ENCODE measurements at places on chromosomes 12 and 14. TPM values are rescaled to one million over a fixed set of nuclear protein-coding genes. Genes with fewer than 3 reads are reported as not detected.

DNA sequence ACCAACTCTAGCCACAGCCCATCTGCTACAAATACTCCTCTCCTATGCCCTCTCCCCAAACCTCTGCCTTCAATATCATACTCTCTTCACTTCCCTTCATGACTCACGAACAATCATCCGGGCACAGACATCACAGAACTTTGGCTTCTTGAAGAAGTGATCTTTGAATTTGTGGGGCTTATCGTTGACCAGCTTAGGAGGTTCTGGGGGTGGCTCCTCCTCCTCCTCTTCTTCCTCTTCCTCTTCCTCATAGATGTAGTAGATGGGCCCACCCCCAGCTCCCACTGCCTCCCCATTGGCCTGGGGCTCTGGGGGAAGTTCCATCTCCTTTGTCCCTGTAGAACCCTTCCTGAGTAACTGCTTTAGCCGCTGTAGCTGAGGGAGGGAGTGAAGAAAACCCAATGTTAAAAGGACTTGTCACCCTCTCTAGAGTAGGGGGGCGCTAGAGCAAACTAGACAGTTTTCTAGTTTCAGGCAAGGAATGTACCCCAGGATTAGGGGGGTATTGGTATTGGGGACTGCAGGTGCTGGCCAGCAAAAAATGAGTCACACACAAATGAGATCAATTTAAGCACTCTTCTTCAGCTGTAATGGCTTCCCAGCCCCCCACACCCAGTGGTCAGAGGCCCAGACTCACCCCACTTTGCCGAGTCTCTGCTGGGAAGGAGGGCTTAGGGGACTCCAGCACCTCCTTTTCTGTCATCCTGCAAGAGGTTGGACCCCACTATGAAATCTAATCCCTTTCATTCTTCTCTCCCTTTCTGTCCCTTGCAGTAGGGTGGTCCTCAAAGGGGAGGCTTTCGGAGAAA is 1.8 kb downstream of the STAC3 start:
- no peak for DNase-seq

DNA sequence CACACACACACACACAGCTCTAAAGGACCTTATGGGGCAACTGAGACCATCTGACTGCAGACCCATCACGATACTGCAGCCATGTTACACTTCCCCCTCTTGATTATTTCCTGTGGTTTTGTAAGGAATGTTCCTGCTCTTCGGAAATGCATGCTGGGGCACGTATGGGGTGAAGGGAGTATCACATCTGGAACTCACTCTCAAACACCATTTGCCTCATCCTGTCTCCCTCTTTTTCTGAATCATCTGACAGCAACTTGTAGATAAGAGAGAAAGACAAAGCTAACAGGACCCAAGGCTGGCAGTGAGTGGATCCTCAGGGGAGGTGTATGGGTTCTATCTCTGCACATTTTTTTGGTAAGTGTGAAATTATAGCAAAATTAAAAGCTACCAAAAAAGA is 50.3 kb downstream of the RIMBP2 start:
- DNase-seq = no peak

GRCh38 chr12:70854881-70855568 is 65.5 kb downstream of the PTPRR start:
- no peak for DNase-seq

DNA sequence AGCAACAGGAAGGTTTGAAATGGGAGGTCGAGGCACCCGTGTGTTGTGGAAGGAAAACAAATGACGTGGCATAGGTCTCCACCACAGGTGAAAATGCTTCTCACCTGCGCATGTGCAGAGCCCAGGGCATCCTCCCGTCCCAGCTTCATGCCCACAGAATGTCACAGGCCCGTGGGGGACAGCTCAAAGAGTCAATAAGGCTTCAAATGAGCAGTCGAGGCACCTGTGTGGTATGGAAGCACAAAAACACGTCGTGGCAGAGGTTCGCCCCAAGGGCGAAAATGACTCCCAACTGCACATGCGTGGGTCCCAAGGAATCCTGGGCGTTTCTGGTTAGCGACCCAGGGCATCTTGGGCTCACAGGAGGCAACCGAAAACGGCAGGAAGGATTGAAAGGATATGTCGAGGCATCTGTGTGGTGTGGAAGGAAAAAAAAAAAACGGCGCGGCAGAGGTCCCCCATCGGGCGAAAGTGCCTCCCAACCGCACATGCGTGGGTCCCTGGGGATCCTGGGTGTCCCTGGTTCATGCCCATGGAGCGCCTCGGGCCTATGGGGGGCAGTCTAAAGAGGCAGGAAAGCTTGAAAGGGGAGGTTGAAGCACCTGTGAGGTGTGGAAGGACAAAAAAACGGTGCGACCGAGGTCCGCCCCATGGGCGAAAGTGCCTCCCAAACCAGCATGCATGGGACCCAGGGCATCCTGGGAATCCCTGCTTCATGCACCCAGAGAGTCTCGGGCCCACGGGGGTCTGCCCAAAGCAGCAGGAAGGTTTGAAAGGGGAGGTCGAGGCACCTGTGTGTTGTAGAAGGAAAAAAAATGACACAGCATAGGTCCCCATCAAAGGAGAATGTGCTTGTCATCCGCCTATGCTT is 578.5 kb downstream of the ALG10 start:
- DNase-seq = no peak

GRCh38 chr12:124971603-124972002 is 17.3 kb downstream of the DHX37 start:
- no peak for DNase-seq

Gene PPP4R4
- 0.37 TPM for total RNA-seq

DNA sequence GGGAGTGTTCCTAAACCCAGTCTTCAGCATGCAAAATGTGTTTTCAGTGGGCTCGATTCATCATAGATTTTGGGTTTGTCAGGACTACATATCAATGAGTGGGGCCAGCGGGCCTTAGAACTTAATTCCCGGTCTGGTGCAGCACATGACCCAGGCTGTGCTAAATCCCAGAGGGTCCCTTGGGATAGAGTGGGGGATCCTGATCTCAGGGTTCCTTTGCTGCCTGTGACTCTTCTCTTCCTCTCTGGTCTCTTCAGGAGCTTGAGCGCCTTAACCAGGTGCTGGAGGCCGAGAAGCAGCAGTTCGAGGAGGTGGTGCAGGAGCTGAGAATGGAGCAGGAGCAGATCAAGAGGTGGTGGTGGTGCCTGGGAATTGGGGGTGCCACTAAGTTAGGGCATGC is 37.5 kb downstream of the PLEKHD1 start:
- no peak for DNase-seq

Gene TRIM9
- total RNA-seq = 1.9 TPM

- no peak for DNase-seq
Observed at GRCh38 chr12:108881953-108882352, 2.1 kb downstream of the DAO start.

- DNase-seq = no peak
Observed at GRCh38 chr12:53940443-53941014, 1.9 kb downstream of the HOXC13 start.

DNA sequence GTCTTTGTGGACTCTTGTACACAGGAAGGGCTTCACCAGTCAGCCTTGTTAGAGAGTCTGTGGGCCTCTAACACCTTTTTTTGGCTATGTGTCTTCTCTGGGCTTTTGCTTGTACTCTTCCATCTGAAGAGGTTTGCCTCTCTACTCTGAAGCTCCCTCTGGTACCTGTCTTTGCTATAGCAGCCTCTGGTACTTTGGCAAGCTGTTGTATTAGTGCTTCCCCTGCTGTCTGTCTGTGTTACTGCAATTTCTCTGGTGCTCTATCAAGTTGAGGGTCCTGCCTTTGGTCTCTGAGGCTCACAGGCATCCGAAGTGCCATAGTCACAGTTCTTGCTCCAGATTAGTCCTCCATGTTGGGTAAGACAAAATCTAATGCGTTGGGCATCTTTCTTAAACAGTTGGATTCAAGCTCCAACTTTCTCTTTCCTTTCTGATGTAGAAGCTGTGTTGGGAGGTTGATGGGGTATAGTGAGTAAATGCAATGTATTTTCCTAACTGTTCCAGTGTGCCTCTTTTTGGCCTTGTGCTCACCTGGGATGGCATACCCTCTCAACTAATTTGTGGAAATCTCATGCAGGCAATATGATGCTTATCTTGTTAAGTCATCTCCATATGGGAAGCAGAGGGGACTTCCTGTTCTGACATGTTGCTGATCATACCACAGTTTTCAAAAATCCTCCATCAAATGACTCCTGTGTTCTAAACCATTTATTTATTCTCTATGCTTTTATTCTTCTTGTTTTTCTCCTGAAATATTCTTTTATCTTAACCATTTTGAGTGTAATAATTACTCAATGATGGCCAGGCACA is 88.8 kb downstream of the ATF7IP start:
- no peak for DNase-seq

DNA sequence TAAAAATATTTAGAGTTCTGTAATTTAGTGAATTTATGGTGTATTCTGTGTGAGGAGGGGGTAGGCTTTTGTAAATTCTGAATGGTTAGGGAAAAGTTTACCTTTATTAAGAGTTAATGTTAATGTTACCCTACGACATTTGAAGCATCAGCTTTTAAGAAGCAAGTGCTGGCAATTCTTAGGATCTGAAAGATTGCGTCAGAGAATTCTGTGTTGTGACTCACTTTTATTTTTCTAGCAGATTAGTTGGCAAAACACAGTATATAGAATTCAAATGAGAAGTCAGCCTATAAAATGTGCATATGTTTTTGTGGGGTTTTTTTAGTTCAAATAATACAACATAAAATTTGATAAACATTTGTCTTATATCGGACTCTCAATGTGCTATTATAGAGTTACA is 97.6 kb downstream of the RAD52 start:
- peak; percentile 9 for DNase-seq

DNA sequence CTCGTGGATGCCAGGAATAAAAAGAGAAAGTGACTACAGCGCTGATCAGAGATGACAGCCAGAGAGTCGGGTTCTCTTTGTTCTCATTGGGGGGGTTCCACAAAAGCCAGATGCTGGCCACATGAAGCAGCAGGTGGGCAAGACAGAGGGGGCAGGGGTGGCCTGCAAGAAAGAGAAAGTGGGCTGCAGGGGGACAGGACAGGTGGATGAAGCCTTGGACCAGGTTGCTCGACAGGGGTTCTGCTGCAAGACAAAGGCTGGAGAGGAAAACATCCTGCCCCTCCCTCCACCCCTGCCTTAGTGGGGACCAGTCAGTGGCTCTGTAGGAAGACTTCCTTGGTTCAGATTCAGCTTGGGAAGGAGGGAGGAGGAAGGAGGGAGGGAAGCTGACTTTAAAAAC is 126.2 kb downstream of the KSR2 start:
- no peak for DNase-seq

Gene AICDA
- not detected for total RNA-seq

Gene SLC17A8
- total RNA-seq = 1.7 TPM

Gene KCNH3
- total RNA-seq = not detected

GRCh38 chr12:12986775-12987331 is 13.2 kb downstream of the HEBP1 start:
- no peak for DNase-seq

Gene RERGL
- total RNA-seq = not detected

Gene GLIPR1L1
- not detected for total RNA-seq

Gene SCN8A
- total RNA-seq = 14.0 TPM

Gene SLCO1B1
- total RNA-seq = not detected

- no peak for DNase-seq
Observed at GRCh38 chr14:34502545-34503225, 36.8 kb downstream of the EAPP start.

DNA sequence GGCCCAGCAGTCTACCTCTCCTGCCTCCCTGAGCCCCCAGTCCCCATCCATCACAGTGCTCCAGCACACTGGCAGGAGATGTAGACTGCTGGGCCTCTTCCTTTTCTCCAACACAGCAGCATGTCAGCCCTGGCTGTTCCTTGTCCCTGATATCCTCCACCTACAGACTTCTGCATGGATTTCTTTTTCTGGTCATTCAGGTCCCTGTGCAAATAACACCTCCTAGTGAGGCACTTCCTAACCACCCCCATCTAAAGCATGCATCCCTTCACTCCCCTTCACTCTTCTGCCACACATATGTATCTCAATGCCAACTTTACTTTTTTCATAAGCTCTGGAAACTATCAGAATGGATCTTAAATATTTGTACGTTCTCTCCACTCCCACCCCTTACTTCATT is 81.5 kb downstream of the SLC24A4 start:
- no peak for DNase-seq

GRCh38 chr14:63993992-63994391 is 141.2 kb downstream of the SYNE2 start:
- no peak for DNase-seq

DNA sequence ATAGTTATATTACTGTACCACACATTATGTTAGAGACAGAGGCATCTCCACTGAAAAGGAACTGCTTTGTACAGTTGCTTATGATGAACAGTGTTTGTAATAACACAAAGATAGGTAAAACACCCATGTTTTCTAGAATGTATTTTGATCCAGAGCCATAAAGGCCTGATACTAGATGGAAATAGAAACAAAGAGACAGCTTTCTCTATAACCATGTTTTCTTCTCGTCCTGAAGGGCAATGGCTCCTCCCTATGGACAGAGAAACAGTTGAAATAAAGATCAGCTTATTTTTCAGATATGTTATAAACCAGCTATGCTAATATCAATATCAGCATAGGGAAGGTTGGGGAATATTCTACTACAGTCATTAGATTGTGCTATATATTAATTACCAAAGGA is 109.2 kb downstream of the ATXN7L3B start:
- DNase-seq = no peak

DNA sequence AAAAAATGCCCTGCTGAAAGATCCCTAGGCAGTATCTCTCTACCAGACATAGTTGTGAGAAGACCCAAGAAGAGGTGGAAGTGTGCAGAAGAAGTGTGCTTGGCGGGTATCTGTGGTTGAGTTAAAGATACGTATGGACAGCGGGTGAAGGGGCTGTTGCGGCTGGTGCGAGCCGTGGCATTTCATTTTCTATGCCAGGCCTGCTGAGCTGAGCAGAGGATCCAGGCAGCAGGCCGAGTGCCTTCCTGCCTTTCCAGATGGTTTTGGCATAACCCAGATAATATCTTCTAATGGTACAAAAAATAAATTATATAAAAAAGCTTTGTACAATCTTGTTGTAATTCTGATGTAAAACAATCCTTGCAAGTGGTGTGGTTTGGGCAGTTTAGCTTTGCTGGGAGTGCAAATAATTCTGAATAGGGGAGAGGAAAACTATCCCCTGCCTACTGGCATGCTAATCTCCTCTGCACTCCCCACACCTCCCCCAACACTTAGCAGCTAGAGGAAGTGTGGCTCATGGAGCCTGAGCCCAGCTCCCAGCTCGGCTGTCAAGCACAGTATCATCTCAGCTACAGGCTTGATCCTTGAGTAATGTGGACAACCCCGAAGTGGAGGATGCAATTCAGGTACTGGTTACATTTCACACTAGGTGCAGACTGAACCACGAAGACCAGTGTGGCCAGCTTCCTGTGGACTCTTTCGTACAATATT is 168.9 kb downstream of the VRK1 start:
- DNase-seq = no peak

DNA sequence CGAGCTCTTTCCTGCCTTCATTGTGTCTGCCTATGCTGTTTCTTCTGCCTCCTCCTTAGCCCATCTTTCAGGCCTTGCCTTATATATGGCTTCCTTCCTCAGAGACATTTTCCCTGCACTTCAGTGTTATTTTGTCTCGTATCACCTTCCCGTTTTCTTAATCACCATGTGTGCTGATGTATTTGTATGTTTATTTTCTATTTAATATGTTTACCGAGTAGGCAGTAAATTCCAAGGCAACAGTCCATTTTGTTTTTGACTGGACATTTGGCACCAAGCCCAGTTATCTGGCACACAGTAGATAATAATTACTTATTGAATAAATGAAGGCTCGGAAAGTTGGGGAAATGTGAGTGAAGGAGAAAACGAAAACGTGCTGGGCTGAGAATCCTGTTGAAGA is 4.6 kb upstream of the POU6F1 start:
- no peak for DNase-seq

Gene PIK3C2G
- 0.29 TPM for total RNA-seq

Data from stomach (tissue), 19 donors.